ENCODE measurements at places on chromosomes 3 and 15.

- peak; percentile 31 for DNase-seq
Measured at GRCh38 chr3:141386126-141386488, 17.8 kb downstream of the ZBTB38 start.

- no peak for DNase-seq
Measured at GRCh38 chr3:56339244-56339643, 129.0 kb downstream of the ERC2 start.

GRCh38 chr3:150319900-150320299 lies 88.2 kb upstream of the TSC22D2 start:
- peak; percentile 79 for DNase-seq

- no peak for DNase-seq
Measured at GRCh38 chr3:50150863-50151686, 4.0 kb upstream of the SEMA3F start.

GRCh38 chr3:42654331-42655201 lies 1.1 kb downstream of the ZBTB47 start:
- peak; percentile 61 for DNase-seq

DNA sequence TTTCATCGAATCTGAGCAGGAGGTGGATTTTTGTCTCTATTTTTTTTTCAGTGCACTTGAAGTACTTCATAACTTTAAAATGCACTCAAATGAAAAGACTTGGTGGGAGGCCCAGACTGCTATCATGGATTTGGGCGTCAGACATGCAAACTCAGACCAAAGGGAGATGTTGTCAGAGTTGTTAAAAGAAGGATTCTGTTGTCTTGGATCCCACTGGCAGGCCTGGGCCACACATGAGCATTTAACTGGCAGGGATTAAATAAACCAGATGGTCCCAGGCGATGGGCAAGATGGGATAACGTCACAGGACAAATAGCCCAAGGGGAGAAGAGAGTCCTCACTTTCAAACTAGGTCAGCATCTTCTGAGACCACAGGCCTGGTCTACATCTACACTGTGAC lies 15.4 kb downstream of the RTP1 start:
- no peak for DNase-seq

GRCh38 chr3:177831361-177831760 lies 634.1 kb upstream of the TBL1XR1 start:
- no peak for DNase-seq

DNA sequence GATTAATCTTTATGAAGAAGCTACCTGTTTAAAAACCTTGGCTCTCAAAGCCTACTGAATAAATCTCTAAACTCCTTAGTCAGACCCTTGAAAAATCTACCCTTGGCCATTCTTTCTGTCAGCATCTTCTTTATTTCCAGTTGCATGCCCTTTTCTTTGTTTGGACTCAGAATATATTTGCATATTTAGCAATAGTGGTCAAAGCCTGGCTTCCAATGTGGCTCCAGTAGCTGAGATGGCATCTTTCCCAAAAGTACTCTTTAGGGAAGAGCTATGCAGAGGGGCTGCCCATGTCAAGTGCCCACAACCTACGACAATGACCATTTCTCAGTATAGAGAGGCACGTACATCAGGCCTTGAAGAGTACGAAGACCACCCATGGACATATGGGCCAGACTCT lies 47.2 kb downstream of the TLNRD1 start:
- DNase-seq, result no peak

DNA sequence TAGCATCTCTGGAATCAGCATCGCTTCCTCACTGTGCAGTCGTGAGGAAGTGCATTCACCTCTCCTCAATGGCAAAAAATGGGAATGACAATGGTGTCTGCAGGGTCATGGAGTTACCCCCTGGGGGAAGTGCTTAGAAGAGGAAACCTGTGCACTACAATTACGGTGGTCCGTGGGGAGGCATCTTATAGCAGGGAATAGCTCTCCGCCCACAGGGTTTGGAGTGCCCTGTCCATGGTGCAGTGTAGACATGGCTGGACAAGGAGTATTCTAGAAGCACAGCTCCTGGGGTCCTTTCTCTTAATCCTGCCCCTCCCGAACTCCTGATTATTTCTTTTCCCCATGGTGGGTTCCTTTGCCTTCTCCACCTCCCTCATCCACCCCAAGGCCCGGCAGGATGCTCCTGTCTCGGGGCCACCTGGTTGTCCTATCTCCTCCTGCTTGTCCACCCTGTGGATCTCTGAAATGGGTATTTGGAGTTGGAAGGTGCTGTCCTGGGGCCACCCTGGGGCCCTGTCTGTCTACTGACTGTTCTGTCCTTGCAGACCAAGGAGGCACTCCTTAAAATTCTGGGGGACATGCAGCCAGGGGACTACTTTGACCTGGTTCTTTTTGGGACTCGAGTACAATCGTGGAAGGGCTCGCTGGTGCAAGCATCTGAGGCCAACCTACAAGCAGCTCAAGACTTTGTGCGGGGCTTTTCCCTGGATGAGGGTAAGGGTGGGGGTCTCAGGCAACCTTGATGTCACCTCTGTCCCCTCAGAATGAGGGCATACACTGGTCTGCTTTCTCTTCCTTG lies 5.2 kb downstream of the ITIH1 start:
- DNase-seq, result no peak

- DNase-seq, result no peak
Measured at GRCh38 chr3:168154089-168154488, 58.4 kb upstream of the GOLIM4 start.

DNA sequence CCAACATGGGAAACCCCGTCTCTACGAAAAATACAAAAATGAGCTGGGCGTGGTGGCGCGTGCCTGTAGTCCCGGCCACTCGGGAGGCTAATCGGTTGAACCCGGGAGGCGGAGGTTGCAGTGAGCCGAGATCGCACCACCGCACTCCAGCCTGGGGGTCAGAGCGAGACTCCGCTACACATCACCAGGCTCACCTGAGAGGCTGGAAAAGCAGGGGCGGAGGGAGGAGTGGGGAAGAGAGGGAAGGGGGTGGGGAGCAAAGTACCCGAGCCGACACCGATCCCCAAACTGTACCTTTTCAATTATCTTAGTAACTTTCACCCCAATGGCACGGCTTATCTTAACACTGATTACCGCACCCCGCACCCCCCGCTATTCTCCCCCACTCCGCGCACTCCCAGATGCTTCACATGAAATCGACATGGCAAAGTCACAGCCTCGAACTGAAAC lies 46.4 kb upstream of the SYNM start:
- DNase-seq, result no peak

- peak; percentile 17 for DNase-seq
Measured at GRCh38 chr15:70023769-70024491, 73.8 kb downstream of the TLE3 start.
